ENCODE measurements at places on chromosomes 6 and 20.

DNA sequence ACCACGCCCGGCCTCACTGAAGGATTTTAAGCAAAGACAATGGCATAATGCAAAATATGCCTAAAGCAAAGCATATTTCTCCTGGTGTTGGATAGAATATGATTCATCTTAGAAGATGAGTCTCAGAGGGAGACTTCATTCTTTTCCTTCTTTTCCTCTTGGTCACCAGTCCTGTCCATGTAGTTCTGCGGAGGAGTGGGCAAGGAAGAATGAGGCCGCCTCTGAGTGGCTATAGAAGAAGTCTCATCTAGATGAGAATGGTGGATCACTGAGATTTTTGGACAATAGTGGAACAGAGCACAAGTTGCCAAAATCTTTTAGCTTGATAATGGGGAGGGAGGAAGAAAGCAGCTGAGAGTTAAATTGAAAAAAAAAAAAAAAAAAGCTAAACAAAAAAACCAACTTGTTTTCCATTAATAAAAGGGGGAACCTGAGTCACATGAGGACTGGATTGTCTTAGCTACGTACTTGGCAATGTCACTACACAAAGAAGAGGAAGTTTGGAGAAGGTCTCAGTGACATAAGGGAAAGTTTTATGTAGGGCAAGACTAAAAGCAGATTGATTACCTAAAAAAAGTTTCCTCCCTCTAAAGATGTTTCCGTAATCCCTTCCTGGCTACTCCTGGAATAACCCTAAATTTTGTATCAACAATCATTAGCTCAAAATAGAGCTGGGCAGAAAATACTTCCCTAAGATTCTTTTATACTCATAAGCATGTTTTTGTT, 6.0 kb downstream of the CD83 start:
- DNase-seq = peak; percentile 10

- DNase-seq = no peak
Observed at GRCh38 chr6:129621252-129621651, 88.7 kb downstream of the ARHGAP18 start.

DNA sequence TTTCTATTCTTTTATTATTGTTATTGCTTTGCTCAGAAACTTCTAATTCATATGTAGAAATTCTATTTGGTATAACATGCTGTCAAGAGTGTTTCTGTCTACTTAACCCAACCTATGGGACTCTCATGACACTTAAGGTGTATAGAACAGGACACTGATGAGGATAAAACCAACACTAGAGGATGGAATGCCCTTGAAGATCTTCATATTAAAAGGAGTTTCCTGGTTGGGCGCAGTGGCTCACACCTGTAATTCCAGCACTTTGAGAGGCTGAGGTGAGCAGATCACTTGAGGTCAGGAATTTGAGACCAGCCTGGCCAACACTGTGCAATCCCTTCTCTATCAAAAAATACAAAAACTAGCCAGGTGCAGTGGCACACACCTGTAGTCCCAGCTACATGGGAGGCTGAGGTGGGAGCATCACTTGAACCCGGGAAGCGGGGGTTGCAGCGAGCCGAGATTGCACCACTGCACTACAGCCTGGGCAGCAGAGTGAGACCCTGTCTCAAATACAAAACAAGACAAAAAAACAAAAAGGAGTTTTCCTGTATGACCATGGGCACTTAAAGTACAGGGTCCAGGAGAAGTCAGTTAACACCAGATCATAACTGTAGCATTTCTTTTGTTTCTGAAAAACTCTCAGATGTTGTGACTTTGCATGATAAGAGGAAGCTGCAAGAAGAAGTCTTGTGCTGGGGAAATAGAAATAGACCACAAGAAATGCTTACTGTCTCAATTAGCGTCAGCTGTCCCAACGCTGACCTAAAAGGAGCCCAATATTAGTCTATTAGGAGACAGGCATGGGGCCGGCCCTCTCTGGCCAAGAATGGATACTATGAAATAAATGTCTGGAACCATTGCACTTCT, 38.9 kb upstream of the CD2AP start:
- DNase-seq = no peak

GRCh38 chr20:49323622-49324238, 45.9 kb upstream of the ZNFX1 start:
- DNase-seq = peak; percentile 86

DNA sequence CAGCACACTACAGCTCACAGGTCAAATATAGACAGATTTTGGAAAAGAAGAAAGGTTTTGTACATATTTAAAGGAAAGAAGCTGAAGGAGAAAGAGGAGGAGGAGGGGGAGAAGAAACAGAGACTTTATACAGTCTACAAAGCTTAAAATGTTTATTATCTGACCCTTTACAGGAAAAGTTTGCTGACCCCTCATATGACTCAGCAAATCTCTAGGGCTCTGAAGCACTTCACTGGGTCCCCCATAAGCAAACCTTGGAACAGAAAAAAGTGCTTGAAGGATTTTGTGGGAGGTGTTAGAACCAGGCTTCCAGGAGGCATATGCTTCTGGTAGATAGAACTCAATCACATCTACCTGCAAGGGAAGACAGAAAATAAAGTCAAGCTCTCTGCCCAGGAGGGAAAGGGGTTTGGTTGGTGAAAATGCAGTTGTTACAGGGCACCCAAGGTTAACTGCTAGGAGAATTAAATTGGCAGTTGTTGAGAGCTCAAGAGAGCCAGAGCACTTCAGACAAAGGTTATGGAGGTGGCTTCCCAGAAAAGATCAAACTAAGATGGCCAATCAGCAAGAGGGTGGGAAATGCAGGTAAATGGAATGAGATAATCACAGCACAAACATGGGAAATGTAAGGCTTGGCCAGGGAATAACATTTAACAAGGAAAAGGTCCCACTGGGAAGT, 207.4 kb upstream of the SGK1 start:
- DNase-seq = no peak

DNA sequence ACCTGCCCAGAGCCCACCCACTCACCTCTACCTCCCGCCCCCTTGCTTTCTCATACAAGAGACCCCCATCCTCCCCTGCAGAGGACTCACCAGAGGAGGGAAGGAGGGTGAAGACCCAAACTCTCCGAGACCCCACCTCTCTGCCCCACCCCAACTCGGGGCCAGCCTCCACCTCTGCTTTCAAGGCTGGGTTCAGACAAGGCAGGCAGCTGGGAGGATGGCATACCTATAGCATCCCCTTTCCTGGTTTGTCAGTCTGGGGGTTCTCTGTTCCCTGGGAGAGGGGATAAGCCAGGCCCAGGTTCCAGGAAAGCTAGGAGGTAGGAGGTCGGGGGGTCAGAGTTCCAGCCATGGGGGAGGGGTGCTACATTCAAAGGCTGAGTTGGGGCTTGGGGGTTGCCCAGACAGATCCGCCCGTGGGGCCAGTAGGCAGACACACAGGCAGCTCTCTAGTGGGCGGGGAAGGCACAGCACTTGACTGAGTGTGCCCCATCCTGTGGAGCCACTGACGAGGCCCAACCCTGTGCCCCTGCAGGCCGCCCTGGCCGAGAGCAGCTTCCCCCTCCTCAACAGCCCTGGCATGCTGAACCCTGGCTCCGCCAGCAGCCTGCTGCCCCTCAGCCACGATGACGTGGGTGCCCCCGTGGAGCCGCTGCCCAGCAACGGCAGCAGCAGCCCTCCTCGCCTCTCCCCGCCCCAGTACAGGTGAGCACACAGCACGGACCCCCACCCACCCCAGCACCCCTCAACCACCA, 40.8 kb upstream of the MDFI start:
- no peak for DNase-seq

DNA sequence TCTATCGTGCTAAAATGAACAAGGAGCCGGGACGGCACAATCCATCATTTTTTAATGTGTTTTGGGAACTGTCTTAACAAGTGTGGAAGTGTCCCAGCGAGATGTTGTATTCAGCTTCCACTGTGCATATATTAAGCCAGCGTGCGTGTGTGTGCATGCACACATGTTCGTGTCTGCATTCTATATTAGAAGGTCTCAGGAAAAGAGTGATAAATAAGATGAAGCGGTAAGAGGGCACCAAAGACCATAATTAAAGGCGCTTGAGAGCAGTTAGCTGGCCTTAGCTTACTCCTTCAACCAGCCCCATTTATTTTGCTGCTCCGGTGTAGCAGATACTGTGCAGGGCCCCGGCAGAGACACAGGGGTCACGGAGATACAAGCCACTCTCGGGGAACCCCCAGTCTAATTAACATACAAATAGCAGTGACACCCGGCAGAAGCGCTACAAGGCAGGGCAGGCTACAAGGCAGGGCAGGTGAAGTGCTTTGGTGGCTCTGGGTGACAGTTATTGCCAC, 206.5 kb upstream of the RREB1 start:
- DNase-seq = no peak

DNA sequence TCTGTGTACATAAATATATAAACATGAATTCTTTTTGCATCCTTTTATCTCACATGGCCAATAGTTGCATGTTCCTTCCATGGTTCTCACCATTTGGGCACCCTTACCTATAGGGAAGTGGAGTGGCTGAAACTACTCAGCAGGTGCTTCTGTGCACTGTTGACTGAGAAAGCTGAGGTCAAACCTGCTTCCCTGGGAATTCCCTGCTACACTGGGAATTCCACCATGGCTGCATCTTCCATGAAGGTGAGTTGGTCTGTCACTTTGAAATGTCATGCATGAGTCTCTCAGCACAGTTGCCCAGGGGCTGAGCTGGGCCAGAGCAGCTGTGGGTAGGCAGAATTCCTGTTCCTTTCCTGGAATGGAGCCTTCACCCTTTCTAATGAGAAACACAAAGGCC, 193.8 kb upstream of the PRSS16 start:
- no peak for DNase-seq

GRCh38 chr6:50868466-50868865, 49.8 kb downstream of the TFAP2B start:
- DNase-seq = no peak

GRCh38 chr20:1528811-1529210, 28.7 kb downstream of the SIRPD start:
- DNase-seq = peak; percentile 14

DNA sequence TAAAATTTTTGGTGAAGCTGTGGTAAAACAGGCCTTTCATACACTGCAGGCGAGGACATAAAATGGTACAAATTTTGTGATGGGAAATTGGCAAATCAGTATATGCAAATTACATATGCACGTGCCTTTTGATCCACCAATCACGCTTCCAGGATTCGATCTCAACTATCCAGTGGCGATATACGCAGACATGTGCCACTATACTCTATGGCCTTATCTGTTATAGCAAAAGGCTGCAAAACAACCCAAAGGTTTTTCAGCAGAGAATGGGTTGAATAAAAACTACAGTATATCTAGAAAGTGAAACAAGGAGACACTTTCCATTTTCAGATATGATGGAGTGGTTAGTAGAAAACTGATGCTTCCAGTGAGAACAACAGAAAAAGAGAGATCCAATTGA, 41.9 kb upstream of the ERVFRD-1 start:
- no peak for DNase-seq

- no peak for DNase-seq
Observed at GRCh38 chr6:139152892-139153271, 18.0 kb downstream of the HECA start.

DNA sequence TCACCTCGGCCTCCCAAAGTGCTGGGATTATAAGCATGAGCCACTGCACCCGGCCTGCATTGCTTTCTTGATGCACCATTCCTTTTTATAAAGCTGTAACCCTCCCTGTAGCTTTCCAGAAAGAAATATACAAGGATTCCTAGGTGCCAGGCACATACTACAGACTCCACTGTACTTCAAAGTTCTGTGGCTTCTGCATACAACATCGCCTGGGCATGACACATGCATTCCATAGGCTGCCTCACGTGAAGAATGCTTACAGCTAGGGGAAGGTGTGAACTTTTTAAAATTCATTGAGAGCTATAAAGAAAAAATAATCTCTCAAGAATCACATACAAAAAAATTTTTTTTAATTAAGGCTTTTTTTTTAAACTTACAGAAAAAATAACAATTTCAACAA, 50.2 kb downstream of the TRAM2 start:
- DNase-seq = peak; percentile 77

DNA sequence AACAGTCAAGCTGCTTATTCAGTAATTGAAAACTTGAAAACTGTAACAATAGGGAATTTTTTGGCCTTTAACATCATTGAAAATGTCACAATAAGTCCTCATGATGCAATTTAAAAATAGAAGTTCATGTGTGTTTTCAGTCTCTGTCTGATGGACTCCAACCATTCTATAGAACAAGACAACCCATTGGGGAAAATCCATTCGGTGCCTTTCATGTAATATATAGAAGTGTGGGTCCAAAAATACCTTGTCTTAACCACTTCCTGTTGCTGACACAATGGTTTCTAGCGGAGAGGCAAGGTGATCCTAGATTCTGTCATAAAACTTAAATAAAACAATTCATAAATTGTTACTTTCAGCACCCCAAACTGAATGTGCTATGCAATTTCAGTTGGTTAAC, 1131.3 kb upstream of the MAP3K7 start:
- no peak for DNase-seq

DNA sequence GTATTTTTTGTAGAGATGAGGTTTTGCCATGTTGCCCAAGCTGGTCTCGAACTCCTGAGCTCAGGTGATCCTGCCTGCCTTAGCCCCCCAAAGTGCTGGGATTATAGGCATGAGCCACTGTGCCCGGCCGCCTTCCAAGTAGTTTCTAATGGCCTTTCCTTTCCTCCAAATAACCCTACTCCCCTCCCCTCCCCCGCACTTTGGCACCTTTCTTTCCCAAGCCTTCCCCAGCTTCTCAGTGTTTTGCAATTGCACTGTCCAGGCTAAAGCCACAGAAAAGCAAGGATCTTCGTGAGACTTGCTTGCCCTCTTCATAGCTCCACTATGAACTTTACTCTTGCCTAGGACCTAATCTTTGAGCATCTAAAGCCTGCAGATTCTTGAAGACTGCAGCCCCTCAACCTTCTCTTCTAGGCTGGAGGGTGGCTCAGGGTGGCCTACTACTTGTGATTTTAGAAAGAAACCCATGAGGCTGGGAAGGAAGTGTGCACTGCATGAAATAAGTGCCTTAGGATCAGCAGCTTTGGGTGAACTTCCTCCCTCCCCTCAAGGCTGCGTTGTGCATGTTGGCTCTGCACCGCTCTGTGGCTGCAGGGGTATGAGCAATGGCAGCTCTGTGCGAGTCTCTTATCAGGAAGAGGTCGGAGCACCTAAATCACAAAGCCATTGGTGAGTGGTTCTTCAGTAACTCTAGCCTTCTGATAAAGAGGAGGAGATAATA, 152.4 kb upstream of the SNX9 start:
- DNase-seq = no peak

DNA sequence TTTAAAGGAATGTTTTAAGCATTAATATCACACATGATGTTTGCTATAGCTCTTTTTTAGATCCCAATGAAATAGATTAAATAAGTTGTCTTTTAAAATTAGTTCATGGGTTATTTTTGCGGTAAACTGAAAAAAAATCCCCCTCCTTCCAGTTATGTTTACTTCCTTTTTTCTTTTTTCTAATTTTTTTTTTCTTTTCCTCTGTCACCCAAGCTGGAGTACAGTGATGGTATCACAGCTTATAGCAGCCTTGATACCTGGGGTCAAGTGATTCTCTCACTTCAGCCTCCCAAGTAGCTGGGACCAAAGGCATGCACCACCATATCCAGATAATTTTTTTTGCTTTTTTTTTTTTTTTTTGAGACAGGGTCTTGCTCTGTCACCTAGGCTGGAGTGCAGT, 17.8 kb upstream of the SCAF8 start:
- DNase-seq = no peak

All from amniotic epithelial cell (primary cell).